Cortex of kidney (tissue), 1 donor: ENCODE measurements at places on chromosomes 12 and 14.

GRCh38 chr12:24244801-24245200 is 295.3 kb upstream of the SOX5 start:
- no peak for DNase-seq

GRCh38 chr14:96442355-96442754 is 50.4 kb downstream of the AK7 start:
- no peak for DNase-seq

DNA sequence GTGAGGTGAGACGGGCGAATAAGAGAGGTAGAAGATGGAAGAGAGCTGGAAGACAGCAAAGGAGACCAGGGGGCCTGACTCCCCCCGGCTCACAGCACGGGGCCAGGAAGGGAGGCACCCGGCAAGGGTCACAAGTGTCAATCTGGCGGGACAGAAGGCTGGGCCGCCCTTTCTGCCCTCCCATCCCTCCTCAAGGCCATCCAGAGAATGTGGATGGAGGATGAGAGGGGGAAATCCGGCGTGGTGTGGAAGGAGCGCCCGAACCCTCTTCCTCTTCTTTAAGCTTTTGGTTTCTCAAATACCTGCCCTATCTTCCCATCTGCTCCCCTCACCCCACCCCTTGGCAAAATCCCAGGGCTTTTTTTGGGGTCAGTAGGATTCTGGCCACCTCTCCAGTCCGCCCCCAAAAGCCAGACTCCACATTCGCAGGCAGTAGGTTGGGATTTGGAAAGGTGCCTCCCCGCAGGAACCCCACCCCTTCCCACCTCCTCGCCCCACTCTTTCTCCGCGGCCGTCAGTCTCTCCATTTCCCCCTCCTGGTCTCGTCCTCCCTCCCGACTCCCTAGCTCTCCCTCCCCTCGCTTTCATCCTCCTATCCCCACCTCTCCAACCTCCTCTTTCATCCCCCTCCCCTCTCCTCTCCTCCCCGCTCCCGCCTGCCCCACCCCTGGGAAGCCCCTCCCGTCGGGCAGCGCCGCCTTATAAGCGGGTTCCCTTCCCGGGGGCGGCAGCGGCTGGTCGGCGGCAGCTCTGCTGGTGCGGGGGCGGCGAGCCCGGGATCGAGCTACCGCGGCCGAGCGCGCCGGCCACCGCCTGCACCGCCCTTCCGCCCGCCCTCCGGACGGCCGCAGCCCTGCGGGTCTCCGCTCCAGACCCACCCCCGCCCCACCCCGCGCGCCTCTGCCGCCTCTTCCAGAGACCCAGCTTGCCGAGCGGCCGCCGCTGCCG is at the start of gene PTMS:
PTMS (plus strand) TSS at position 730 of the 948 bp plus-strand sequence. CDS start 343 bp downstream, outside the sequence.
- DNase-seq: no peak

DNA sequence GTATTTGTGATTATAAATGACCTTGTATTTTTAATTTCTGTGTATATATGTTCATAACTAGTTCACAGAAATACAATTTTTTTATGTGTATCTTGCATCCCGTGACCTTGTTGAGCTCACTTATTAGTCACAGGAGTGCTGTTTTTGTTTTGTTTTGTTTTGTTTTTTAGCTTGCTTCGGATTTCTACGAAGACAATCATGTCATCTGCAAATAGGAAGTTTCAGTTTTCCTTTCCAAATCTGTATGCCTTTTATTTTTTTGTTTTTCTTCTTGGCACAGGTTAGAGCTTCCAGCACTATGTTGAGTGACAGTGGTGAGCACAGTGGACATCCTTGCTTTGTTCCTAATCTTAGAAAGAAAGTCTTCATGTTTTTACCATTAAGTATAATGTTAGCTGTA is 229.2 kb upstream of the GARIN6 start:
- DNase-seq: no peak

GRCh38 chr12:131438881-131439280 is 272.0 kb upstream of the SFSWAP start:
- no peak for DNase-seq

DNA sequence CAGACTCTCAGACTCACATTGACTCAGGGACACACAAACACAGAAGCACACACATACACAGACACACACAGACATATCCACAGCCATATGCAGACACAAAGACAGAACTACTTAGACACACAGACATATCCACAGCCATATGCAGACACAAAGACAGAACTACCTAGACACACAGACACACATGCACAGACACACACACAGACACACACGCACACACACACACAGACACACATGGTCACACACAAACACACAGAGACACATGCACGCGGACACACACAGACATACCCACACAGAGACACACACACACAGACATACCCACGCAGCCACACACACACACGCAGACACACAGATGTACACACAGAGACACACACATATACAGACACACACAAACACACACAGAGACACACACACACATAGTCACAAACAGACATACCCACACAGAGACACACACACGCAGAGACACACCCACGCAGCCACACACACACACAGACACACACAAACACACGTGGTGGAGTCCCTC is 25.7 kb downstream of the SERPINA1 start:
- DNase-seq: no peak
